ENCODE measurements at places on chromosomes 5 and 9. TPM values are rescaled to one million over a fixed set of nuclear protein-coding genes. Genes with fewer than 3 reads are reported as not detected.

Gene DHFR
- 18.5 TPM for total RNA-seq

Gene FGF1
- total RNA-seq, result 0.73 TPM

Gene HACD4
- total RNA-seq, result 2.4 TPM

Gene NR4A3
- 2.4 TPM for total RNA-seq

DNA sequence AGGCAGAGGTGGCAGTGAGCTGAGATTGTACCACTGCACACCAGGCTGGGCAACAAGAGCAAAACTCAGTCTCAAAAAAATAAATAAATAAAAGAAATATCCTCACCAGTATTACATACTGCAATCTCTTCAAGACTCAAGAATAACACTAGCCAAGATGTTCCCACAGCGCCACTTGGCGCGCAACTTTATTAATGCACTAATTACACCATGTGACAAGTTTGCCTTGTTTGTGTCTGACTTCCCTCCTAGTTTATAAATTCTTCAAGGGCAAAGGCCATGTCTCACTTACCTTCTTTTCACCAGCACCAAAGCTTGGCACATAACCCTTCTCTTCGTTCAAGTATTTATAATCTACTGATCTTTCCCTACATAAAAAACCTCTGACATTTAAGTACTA lies 4.8 kb downstream of the SKP1 start:
- no peak overlapping the region for H3K27ac ChIP-seq
- peaks cover 28% of the 10 kb centered on the region for H3K4me1 ChIP-seq
- no peak overlapping the region for H3K4me3 ChIP-seq
- H3K36me3 ChIP-seq, result peaks cover 33% of the 10 kb centered on the region
- H3K27me3 ChIP-seq, result no peaks in the 10 kb centered on the region

DNA sequence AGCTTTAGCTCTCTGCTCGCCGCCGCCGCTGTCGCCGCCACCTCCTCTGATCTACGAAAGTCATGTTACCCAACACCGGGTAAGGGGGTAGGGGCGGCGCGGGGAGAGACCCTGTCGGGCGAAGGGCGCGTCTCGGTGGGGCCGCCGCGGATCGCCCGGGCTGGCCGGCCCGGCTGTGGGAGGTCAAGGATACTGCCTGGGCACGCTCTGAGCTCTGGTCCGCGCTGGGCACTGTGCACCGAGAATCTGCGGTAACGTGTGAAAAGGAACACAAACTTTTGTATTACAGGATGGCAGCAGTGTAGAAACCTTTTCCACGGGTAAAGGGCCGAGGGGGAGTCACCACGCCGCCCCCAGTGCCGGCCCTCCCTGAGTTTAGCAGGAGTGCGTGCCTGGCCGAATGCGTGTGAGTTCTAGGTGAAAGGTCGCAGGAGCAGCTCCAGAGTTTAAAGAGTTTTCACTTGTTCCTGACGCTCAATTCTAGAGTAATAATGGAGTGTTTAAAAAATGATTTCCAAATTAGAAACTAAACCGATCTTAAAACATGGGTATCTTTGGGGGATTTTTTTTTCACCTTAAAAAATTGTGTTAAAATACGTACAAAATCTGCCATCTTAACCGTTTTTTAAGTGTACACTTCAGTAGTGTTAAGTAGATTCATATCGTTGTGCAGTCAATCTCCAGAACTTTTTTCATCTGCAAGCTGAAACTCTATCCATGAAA lies at the start of gene HSDL2:
HSDL2 (plus strand) TSS at position 7 of the 723 bp plus-strand sequence; CDS start at position 63, 56 bp downstream.
- H3K27ac ChIP-seq, result peak within 1 kb of the TSS; percentile 99
- no peaks in the 10 kb centered on the region for H3K27me3 ChIP-seq
- H3K36me3 ChIP-seq, result no peaks in the 10 kb centered on the region
- DNase-seq, result no peak
- peak within 1 kb of the TSS; percentile 96 for H3K4me3 ChIP-seq

- H3K4me3 ChIP-seq, result no peak overlapping the region
- no peaks in the 10 kb centered on the region for H3K36me3 ChIP-seq
- DNase-seq, result no peak
- no peak overlapping the region for H3K27ac ChIP-seq
- H3K4me1 ChIP-seq, result no peaks in the 10 kb centered on the region
- H3K27me3 ChIP-seq, result peaks cover 2% of the 10 kb centered on the region
Observed at GRCh38 chr5:35094948-35095347, 47.2 kb upstream of the AGXT2 start.

DNA sequence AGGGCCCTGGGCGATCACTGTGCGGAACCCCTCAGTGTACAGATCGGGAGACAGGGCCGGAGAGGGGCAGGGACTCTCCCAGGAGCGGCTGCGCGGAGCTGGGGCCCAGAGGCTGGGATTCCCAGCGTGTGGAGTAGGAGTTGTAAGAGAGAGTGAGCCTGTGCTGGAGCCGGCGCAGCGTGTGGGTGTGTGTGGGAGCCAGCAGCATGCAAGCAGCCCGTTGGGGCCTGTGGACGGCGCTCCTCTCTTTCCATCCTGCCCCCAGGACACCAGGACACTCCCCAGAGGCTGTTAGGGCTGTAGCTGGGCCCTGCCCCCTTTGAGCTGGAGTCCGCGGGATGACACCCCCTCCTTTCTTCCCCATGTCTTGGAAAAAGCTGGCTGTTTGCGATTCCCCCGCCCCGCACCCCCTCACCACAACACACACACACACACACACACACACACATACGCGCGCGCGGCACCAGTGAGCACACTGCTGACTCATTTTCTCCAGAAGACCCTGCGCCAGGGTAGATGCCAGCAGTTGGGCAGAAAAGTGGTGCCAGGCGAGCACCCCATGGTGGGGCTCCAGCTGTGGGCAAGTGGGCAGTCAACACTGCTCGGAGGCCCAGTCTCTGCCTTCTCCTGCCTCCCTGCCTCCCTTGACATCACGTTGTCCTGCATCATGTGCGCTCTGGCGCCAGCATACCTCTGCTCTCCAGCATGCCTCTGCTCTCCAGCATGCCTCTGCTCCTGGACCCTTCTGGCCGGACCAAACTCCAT lies 1.5 kb downstream of the COL27A1 start:
- peak overlapping the region; percentile 93 for H3K4me3 ChIP-seq
- DNase-seq, result peak; percentile 89
- H3K27me3 ChIP-seq, result peaks cover 7% of the 10 kb centered on the region
- H3K4me1 ChIP-seq, result peaks cover 51% of the 10 kb centered on the region
- H3K36me3 ChIP-seq, result peaks cover 2% of the 10 kb centered on the region
- H3K27ac ChIP-seq, result peak overlapping the region; percentile 95

DNA sequence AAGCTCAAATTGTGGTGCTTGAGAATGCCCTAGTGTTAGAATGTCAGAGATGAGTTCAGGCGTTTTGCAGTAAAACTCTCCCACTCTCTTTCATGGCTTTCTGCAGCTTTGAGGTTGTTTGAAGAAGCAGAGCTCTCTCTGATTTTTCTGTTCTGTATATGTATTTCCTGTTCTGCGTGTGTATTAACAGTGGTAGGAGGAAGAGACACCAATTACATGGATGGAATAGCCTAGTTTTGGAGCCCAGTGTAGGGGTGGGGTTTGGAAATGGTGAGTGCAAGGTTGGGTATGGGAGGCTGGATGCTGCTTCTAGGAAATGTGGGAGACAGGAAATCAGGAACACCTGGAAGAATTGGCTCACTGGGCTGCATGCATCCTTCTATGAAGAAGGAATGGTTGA lies 12.4 kb downstream of the LARP1 start:
- no peaks in the 10 kb centered on the region for H3K36me3 ChIP-seq
- peak overlapping the region; percentile 3 for H3K27ac ChIP-seq
- no peak overlapping the region for H3K4me3 ChIP-seq
- no peak for DNase-seq
- H3K27me3 ChIP-seq, result no peaks in the 10 kb centered on the region
- H3K4me1 ChIP-seq, result peaks cover 65% of the 10 kb centered on the region

Measured in osteocyte (in vitro differentiated cells).